Hematopoietic multipotent progenitor cell treated with erythropoietin and hydrocortisone succinate and interleukin-3 and kit ligand, for 6 days (in vitro differentiated cells): ENCODE measurements at places on chromosomes 5 and 9.

DNA sequence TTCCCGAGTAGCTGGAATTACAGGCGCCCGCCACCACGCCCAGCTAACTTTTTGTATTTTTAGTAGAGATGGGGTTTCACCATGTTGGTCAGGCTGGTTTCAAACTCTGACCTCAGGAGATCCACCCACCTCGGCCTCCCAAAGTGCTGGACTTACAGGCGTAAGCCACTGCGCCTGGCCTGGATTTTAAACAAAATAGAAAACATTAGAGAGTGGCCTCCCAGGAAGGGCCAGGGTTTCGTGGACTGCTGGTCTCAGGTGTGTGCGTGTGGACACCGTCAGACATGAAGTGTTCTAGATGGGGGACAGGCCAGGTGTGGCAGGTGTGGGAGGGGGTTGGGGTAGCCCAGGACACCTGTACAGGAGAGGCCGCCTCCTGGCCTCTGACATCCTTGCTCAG is 7.0 kb upstream of the GBGT1 start:
- no peak for DNase-seq

DNA sequence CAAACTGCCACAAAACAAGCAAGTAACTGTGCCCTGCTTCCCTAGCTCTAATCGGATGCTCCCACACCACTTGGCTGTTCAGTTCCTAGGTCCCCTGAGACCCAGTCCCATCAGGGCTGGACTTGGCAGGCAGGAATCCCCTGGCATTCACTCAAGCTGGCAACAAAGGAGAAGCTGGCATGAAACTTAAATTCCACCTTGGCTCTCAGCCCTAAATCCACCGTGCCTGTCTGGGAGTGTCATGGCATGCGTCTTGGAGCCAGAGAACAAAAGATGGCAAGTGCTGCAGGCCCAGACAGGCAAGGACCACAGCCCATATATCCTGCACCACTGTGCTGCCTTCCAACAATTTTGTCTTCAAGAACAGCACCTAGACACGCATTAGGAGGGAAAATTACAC is 38.2 kb downstream of the ETF1 start:
- no peak for DNase-seq

DNA sequence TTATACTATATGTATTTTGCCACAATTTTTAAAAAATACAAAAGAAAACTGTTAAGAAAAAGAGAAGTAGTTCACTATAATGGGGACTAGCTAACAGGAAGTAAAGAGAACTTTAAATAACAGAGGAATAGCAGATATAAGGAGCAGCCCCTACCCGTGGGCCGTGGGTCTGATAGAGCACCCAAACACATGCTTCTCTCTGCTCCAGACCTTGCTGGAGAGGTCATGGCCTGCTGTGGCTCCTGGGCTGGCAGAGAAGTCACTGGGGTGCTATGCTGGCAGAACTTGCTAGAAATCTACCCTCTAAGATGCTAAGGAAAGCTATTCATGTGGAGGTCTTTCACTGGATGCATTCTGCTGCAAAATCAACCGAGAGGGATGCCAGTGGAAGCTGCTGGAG is 10.0 kb upstream of the TNFAIP8 start:
- DNase-seq = no peak

- no peak for DNase-seq
Measured at GRCh38 chr5:172730981-172731679, 39.9 kb downstream of the DUSP1 start.

- peak; percentile 83 for DNase-seq
Measured at GRCh38 chr9:83544002-83544698, 5.9 kb upstream of the FRMD3 start.

DNA sequence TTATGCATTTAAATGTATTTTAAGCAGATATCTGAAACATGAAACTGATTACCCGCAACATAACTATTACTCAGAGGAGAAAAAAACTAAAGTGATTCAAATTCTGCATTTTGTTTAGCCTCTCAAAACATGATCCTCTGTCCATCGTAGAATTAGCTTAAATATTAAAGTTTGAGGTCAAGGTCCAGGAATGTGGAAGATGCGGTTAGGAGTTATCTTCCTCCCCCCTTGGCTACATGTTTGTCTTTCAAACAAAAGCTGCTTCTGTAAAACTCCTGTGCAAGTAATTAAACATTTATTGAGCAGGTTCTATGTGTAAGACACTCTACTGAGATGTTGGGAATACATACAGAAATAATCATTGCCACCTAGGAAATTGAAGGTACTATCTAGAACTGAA is 175.0 kb upstream of the ISL1 start:
- DNase-seq = no peak

GRCh38 chr5:53318303-53318702 is 162.1 kb upstream of the FST start:
- no peak for DNase-seq

DNA sequence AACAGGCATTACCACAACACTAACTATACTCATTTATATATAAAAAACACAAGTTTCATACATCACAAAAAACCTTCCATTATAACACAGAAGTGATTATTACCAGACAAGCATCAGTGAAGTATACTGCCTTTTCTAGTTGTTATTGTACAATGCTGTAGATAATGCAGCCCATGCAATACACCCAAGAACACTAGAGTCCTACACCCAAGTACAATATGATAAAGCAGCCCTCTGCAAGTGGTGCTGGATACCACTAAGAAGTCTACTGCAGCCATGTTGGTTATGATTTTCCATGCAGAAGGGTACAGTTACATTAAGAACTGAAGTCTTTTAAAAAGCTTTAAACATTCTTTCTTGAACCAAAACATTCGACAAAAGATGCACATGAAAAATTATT is 10.3 kb downstream of the ZFAND5 start:
- no peak for DNase-seq

DNA sequence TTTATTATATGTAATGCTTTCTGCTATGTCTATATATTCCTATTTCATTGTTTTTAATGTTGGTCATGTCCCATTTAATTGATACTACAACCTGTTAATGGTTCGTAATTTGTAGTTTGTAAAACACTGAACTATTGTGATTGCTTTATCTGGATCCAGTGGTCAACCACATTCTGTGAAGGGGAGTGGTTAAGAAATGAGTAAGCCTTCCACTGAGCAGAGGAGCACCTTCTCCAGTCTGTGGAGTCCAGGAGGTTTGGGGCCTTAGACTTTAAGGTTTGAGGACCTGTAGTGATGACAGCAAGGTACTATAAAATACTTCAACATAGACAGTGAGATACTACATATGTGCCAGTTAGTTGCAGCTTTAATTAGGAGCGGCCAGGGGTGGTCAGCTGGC is 67.7 kb upstream of the RAD23B start:
- DNase-seq = peak; percentile 18

DNA sequence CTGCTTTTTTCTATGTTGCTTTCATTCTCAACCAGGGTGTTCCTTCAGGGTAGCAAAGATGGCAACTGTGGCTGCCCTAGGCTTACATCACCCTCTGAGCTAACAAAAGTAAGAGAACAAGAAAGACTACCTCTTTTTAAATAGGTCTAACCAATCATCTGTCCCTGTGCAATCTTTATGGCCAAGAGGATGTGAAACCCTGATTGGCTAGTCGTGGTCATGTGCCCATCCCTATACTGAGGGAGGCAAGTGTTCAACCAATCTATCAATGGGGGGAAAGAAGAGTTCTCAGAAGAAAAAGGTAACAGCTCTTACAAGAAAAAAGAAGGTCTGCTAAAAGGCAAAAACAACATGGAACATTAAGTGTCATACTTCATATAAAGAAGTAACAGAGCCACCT is 11.7 kb upstream of the SNCAIP start:
- DNase-seq = no peak

DNA sequence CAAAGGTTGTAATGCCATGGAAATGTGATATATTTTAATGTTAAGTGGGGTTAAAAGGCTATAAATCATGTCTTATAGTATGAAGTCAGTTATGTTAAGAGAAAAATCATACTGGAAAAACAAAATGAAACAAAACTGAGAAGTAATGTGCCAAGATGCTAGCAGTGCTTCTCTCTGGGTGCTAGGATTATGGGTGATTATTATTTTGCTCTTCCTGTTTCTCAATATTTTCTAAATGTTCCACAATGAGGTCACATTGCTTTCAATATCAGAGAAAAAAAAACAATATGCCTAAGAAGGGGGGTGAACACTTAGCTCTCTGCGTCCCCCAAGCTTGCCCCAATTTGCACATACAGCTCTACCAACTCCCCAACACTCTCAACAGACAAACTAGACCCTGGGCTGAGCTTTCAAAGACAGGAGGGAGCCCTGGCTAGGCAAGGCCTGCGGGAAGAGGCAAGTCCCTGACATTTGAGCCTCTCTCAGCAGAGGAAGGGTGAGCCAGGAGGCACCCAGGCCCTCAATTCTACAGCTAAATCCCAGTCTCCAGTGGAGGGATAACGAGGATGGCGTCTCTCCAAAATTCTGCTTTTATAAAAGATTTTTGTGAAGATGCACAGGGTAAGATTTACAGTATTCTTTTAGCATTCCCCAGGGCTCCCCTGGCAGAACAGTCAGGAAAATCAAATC is 24.4 kb downstream of the WHRN start:
- DNase-seq = no peak

DNA sequence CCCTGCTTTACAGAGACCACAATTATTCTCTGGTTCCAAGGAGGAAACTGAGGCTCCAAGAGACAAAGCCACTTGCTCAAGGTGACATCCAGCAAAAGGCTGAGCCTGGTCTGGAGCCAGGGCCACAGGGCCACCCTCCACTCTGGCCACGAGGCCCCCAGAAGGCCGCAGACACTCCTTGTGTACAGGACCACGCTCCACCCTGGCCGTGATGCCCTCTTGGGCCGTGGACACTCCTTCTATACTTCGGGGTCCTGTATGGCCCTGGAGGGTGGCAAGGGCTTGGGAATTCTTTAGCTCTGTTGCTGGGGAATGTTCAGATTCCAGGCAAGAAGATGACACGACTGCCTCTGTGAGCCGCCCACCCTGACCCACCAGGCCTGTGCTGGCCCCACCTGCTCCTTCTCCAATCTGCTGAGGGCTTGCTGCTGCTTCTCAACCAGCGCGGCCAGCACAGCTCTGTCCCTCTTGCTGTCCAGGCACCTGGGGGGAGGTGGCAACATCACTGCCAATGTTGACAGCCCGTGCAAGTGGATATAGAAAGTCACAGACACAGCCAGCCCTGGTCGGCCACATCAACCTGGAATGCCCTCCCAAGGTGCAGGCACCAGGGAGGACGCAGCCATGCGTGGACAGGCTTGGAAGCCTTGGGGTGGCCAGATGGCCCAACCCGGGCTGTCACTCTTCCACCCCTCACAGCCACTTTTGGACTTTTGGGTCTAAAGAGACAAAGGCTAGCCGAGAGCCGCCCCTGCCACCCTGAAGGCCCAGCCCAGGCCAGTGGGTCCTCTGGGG is 20.1 kb upstream of the QSOX2 start:
- DNase-seq = no peak

GRCh38 chr9:9750719-9751118 is 862.1 kb downstream of the PTPRD start:
- no peak for DNase-seq

DNA sequence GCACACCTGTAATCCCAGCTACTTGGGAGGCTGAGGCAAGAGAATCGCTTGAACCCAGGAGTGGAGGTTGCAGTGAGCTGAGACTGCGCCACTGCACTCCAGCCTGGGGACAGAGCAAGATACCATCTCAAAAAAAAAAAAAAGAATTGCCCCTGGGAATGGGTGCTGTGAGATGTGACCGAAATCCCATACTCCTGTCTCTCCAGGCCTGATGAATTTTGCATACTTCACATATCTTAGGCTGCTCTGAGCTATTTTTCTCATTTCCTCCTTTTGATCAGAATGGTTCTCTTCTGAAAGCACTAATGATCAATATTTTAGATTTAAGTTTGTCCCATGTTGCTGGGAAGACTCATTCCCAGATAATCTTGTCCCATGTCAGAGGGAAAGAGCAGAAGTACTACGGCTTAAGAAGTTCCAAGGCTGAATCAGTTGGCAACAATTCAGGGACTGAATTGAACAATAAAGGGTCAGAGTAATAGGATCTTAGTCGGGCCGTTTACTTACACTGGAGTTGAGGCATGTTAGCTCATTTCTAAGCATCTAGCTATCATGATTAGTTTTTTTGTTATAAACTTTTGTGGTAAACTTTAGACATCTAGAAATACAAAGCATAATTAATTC is 44.2 kb upstream of the TENT2 start:
- no peak for DNase-seq

DNA sequence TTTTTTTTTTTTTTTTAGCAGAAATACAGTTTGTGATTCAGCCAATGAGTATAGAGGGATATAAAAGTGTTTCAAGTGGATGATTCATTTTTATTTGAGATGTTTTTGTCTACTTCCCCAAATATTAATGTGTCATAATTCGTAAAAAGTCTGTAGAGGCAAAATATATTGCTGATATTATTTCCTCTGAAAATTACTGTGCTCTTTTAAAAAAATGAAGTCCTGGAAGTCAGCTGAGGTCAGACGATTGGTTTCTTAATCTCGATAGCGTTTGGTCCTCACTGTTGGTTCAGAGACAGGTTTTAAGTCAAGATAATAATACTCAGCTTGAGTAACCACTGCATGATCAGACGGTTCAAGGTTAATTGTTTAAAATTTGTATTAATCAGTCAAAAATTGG is 19.5 kb downstream of the IL9 start:
- peak; percentile 62 for DNase-seq

DNA sequence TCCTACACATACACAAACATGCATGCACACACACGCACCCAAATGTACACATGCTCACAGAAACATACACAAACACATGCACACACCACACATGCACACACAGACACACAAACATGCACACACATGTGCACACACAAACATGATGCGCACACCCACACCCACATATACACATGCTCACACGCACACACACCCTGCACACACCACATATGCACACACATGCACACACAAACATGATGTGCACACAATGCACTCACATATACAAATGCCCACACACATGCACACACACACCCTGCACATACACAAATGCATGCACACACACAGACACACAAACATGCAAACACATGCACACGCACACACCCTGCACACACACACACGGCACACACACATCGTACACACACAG is 7.3 kb upstream of the IER5L start:
- no peak for DNase-seq
